ENCODE measurements at places on chromosomes 2 and 18.

DNA sequence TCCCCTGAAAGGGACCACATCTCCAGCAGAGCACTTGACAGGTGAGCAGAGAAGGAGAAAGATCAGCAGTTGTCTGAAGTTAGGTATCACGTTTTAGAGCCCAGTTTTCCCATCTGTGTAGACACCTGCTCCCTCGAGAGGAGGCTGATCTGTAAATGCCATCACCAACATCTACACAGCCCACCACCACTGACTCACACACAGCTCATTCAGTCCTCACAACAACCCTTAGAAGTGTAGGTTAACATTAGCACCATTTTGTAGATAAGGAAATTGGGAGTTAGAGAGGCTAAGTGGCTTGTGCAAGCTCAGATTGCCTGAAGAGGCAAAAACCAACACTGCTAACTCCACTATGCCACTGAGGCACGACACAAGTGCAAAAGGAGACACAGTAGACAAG is 37.2 kb upstream of the STAT1 start:
- DNase-seq = peak; percentile 40

DNA sequence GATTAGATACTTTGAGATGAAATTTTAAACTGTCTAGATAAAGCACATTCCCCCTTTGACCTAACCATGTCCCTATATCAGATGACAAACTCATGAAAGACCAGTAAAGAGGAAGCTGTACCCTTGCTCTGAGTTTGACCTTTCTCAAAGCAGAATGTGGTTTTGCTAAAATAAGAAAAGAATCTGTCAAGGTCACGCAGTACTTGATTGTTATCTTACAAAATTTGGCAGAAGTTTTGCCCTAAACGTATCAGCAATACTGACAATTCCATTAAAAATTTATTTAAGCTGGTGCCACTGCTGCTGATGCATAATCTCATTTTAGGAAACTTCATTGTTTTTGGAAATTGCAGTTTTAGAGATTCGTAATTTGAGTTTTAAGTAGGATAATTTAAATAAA is 31.2 kb upstream of the GALM start:
- DNase-seq = no peak

- DNase-seq = no peak
Observed at GRCh38 chr2:222904557-222905258, 43.9 kb downstream of the ACSL3 start.

DNA sequence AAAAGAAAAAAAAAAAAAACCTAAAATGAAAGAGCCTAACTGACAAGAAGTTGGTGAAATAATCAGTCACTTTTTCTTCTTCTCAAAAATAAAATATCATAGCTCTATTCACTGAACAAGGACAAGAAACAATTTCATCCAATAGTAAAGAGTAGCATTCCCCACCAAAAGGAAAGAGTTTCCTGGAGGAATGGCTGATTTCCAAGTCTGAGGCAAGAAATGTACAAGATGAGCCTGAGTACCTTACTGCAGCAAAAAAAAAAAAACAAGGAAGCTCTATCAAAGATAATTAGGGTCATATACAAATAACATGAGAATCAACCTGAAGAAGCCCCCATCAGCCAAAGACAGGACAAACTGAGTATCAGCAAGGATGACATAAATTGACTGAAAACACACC is 11.5 kb downstream of the ROCK1 start:
- no peak for DNase-seq

DNA sequence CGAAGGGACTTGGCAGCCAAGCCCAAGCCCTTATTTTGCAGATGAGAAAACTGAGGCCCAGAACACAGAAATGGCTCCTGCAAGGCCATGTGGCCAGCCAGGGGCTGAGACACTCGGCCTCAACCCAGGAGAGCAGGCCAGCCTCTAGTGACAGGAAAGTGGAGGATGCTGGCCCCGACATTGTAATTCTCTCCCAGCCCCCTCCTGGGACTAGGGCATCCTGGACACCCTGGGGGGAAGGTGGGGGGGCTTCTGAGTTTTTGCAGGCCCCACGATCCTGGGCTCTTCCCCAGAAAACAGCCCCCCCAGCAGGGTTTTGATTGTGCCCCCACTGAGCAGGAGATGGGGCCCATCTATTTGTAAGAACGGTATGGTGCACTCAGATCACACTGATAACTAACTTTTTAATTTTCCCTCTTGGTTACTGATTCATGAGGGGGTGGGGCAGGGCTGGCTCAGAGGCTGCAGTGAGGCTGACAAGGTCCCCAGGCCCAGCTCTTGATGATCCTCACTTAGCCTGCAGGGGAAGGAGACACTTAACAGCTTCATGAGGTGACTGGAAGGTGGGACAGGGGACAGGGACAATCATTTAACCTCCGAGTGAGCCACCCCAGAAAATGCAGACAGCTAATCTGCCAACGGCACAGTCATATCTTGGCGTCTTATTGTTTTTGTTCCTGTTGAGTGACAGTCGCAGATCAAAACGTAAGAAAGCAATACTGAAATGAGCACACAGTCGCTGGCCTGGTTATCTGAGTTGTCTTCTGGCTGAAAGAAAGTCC is 18.9 kb downstream of the SMAD7 start:
- no peak for DNase-seq

DNA sequence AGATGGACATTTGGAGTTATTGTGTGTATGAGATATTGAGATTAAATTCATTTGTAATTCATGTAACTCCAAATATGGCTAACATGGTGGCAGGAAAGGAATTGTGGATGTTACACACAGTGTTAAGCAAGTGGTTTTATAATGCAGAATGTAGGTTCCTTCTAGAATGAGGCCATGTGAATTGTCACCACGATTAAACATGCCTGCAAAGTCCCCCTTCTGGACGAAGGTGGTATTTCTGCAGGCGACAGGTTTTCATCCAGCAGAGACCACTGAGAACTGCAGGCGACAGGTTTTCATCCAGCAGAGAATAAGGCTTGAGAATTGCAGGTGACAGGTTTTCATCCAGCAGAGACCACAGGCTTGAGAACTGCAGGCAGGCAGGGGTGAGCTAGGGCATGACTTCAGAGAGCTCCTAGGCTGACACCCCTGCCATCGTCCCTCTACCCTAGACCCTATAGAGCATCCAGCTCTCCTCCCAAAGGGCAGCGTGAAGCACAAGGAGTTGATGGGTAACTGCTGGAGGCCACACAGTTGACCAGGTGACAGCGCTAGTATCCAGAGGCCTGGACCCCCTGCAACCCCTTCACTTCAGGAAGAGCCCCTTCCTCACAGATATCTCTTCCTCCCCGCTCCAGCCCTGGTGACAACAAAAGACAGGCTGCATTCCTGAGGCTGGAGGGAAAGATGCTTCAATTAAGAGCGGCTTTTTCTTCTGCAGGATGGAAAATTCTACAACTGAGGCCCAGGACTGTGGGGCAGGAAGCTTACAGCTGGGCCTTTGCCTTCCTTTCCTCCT is 175.8 kb downstream of the LOXHD1 start:
- peak; percentile 23 for DNase-seq

GRCh38 chr2:36379710-36380448 is 24.3 kb downstream of the CRIM1 start:
- DNase-seq = no peak

DNA sequence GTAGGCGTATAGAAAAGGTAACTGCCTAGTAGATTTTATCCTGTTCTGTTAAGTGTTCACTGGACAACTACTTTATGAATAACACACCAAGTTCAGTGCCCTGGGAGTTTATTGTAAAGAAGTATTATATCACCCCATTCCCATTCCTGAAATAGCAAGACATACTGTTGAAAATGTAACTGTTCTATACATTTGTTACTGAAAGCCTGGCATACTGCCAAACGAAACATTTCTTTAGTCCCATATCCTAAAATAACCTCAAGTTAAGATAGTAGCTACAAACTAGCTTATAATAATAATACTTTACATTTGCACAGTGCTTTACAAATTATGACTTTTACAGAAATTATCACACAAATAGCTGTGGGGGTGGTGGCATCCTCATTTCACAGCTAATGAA is 25.1 kb downstream of the SPDYA start:
- no peak for DNase-seq

- DNase-seq = no peak
Observed at GRCh38 chr2:135510577-135510976, 20.4 kb downstream of the ZRANB3 start.

DNA sequence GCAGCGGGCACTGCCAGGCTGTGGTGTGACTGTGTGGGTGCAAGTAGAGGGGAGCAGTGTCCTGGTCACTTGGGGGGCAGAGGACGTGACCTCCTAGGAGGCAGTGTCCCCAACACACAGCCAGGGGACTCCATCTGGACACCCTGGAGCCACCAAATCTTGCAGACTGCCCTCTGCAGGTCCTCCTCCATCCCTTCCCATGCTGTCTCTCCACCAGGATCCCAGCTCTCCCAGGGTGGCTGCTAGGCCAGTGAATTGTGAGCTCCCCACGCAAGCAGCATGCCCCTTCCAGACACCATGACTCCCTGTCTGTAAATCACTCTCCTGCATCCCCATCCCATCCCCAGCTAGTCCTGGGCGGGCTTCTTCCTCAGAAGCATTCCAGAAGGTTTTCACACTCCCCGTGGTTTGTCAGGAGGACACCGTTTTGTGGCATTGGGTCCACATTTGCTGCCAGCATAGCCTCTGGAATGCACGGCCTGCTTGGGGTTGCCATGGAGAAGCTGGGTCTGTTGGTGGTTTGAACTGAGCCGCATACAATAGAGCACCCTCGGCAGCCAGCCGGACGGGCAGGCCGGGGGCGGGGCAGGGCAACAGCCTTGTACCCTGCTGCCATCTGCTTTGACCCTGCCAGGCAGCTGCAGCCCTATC is 210.7 kb downstream of the KLHL29 start:
- peak; percentile 64 for DNase-seq

- no peak for DNase-seq
Observed at GRCh38 chr2:37718515-37719161, 47.2 kb upstream of the CDC42EP3 start.
